Hypothalamus (tissue), 51 donors: ENCODE measurements at places on chromosomes 12 and 14.

DNA sequence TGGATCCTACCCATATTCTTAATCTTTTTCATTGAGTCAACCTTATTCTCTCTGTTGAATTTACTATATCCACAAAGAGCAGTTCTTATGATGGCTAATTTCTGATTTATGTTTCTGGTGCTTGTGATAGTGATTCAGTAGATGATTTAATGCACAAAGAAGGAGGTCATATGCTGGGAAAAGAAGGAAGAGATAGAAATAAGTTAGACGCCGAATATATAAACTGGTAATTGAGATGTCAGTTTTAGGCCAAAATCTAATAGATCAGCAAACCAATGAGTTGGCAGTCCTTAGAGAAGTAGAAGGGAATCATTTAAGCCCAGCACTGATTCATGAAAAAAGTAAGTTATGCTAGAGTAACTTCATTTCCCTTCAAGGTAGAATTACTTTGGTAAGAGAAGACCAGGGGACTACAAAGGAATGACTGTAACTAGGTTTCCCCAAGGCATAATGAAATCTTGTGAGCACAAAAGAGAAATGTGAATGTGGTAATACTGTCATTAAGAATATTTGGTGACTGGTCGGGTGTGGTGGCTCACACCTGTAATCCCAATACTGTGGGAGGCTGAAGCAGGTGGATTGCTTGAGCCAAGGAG lies 132.4 kb downstream of the TGFB3 start:
- no peak for DNase-seq

DNA sequence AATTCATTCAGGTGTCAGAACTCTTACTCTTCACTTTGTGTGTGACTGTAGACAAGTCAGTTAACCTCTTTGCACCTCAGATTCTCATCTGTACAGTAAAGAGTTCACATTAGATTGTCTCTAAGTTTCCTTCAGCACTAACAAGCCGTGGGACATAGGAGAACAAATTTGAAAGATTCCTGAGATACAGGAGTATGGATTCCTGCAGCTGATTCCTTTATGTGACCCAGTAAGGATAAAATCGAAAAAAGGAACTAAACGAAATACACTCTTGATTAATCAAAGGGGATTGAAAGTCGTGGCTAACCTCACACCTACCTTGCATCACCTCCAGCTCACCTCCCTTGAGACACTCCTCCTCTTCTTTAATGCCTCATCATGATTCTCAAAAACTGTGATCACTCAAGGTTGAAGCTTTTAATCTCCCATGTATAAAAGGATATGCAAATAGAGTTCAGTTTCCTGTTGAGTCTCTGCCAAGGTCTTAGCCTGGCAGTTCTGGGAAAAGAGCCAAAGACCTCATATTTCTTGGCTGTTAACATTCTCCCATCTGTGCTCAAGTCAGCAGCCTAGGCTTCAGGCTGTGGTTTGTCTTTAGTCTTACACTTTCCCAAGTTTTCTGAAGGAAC lies 156.6 kb downstream of the DAD1 start:
- DNase-seq = peak; percentile 26

- DNase-seq = no peak
Observed at GRCh38 chr12:41034686-41035085, 153.4 kb upstream of the PDZRN4 start.

DNA sequence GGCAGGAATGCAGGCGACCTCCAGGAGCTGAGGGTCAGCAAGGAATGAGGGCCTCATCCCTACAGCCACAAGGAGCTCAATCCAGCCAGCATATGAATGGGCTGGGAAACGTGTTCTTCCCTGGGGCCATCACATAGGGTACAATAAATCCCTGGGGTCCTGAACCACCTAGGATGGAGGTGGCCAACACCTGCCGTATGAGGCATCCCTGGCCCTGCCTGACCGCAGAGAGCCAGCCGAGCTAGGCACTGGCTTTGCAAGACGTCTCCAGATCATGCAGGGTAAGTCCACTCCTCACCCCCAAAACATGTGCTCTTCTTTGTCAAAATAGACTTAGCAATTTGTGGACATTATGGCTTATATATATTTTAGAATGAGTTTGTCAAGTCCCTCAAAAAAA lies 303.7 kb upstream of the DIO3 start:
- no peak for DNase-seq

DNA sequence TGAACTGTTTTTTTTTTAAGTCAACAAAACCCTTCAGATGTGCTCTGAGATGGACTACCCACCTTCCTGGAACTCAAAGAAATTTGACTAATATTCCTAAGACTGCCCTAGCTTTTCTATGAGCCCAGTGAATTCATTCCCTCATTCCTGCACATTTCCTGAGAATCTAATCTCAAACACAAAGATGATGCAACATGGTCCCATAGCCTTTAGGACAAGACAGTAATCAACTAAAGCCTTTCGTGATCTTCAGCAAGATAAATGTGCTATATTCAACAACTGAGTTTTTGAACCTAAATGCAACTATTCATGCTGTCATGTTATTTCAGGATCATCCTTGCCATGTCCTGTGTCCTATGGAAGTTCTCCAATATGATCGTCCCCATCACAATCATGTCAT lies 5.0 kb downstream of the SETD3 start:
- no peak for DNase-seq

DNA sequence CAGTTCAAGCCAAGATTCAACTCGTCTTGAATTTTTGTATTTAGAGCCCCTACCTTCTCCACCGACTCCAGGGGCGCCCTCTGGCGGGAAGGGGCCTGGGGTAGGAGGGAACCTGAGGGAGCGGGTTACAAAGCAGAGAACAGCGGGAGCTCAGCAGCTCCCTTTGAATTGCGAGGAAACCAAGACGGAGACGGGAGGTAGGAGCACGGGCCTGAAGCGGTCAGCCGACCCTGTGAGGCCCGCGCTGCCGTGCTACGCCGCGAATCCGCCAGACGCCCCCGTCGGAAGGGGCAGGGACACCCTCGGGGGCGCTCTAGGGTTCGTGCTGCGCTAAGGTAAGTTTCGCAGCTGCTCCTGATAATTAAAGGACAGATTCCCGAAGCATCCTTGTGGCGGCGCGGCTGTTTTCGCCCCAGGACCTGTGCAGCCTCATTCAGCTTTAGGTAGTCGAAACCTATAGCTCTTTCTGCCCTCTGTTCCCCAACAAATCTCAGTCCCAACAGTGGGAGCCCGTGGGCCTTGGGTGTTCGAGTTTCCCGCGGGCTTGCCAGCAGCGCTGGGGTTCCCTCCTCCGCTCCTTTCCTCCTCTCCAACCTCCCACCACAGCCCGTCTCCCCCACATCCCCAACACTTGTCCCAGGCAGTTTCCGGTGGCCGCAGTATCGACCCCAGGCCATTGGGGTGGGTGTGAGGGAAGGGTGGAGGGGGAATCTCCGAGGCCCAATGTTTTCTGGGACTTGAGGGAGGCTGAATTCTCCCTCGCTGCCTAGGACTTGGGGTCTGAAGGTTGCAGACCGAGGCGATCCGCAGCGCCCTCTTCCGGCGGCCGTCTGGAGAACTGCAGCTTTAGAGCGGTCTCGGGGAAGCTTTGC lies 5.1 kb upstream of the NKX2-1 start:
- DNase-seq = no peak

GRCh38 chr12:1639538-1639937 lies 10.5 kb downstream of the WNT5B start:
- DNase-seq = no peak

DNA sequence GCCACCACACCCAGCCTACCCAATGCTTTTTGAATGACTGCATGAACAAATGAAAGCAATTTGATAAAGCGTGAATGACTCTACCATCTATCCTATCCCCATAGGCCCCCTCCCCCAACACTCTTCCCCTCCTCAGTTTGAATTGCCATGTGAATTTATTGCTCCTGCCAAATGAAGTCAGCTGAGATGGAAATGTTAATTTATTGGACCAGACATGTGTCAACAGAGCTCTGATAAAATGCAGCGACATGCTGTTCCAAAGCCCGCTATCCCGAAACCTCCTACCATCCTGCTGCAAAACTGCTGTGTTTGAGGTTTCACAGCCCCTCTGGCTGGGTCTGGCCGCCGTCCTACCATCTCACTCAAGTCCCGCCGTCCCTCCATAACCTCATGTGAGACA lies 360.5 kb downstream of the CACNA1C start:
- no peak for DNase-seq

GRCh38 chr12:58858030-58858429 lies 62.3 kb downstream of the LRIG3 start:
- no peak for DNase-seq

DNA sequence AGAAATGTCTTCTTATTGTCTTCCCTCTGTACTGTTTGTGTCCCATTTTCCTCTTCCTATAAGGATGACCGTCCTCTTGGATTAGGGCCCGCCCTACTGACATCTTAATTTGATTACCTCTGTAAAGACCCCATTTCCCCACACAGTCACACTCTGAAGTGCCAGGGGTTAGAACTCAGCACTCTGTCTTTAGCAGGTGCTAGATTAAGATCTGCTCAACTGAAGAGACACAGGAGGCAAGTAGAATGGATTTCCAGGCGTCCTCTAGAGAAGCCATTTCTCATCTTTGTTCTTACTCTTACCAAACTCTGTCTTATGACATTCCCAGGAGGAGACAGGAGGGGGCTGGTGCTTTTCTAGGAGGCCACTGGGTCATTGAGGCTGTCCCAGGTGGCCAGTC lies 50.8 kb downstream of the VCPKMT start:
- no peak for DNase-seq

- DNase-seq = no peak
Observed at GRCh38 chr12:24778486-24779304, 170.2 kb downstream of the BCAT1 start.

GRCh38 chr14:45377166-45377565 lies 124.2 kb upstream of the MIS18BP1 start:
- DNase-seq = no peak

GRCh38 chr12:48027183-48028002 lies 23.1 kb upstream of the COL2A1 start:
- DNase-seq = no peak

DNA sequence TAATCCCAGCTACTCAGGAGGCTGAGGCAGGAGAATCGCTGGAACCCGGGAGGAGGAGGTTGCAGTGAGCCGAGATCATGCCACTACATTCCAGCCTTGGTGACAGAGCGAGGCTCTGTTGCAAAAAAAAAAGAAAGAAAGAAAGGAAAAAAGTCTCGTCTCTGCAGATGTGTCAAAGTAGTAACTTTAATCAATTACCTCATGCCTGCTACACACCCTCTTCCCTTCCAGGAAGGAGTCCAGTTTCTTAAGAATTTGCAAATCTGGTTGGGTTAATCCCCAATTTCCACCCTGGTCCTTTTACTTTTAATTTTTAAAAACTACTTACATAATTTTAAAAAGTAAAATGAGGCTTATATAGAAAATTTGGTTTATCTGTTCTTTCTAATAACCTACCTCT lies 234.5 kb upstream of the KITLG start:
- no peak for DNase-seq

DNA sequence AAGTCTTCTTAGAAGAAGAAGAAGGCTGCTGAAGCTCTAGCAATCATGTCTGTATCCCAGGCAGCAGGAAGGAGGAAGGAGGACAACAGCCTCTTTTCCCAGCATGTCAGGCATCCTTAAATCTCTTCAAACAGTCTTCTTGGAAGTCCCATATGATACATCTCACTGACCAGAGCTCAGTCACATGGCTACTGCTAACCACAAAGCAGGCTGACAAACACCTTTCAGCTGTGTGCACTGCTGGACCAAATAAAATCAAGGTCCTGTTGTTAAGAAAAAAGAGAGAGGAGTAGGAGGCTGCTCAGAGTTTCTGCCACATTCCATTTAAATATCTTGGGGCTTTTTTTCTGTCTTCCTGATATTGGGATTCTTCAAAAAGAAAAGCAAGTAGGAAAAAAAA lies 203.4 kb upstream of the PELI2 start:
- no peak for DNase-seq

DNA sequence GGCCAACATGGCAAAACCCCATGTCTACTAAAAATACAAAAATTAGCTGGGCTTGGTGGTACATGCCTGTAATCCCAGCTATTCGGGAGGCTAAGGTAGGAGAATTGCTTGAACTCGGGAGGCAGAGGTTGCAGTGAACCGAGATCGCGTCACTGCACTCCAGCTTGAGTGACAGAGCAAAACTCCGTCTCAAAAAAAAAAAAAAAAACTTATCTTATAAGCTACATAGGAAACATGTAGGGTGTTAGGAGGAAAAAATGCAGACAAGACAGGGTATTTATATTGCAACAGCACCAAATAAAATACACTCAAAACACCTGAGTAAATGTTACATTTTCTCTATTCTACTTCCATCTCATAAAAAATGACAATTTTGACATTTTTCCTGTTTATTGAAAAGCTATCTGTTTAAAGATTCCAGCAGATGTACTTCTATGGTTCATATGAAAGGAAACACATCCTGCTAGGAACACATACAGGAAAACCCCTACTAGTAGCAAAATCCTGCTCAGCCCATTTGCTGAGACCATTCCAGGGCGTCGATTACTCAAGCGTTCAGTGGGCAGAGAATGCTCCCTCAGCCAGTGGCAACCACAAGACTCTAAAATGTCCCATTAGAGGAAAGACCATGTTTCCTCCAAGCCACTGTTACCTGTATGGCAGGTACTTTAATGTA lies 19.7 kb downstream of the CORO1C start:
- no peak for DNase-seq

DNA sequence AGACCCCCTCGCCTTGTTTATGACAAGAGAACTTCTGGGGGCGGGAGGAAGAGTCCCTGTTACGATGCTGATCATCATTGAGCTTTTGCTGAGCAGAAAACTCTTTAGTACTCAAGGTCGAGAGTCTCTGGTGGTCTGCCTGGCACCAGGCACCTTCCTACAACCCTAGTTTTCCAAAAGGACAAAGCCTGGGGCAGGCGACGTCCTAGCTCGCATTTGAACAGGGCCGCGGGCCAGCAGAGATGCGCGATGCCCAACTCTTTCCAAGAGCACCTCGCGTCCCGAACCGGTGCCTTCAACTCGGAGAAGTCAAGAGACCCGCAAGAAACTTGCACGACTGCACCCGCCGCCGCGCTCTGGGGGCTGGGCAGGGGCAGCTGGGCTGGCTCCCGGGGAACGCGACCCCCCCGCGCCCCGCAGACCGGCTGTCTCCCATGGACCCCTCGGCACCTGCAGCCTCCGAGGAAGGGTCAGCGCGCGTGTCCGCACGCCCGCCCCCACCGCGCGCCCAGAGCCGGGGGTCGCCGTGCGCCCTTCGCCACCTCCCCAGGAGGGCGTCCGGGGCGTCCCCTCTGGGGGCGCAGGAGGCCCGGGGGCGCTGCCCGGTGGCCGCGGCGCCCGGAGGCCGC lies 377 bp upstream of the BCL7A start:
- DNase-seq = no peak
